ENCODE measurements at places on chromosomes 5 and 9.

DNA sequence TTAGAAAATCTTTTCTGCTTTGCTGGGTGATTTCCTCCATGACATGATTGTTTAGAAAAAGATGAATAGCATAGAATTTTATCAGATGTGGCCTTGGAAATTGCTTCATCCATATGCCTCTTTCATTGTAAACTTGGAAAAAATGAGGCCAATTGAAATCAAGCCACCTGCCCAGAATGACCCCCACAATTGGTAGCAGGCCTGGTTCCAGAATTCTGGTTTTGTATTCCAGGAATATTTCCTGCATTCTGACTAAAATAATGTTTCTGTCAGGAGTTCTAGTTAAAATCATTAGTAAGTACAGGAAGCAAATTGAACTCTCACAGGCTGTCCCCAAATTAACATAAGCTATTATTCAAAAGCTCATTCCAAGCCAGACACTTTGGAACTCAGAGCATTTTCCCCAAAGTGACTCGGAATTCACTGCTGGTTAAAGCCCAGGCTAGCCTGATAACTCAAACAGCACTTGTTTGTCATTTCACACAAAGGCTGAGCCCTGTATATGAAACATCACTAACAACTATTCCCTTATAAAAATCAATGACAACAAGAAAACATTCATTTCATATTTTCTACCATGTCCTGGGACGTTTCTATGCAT is 75.1 kb upstream of the ADCY2 start:
- no peak for DNase-seq

- no peak for DNase-seq
Observed at GRCh38 chr9:2506321-2506720, 115.3 kb upstream of the VLDLR start.

DNA sequence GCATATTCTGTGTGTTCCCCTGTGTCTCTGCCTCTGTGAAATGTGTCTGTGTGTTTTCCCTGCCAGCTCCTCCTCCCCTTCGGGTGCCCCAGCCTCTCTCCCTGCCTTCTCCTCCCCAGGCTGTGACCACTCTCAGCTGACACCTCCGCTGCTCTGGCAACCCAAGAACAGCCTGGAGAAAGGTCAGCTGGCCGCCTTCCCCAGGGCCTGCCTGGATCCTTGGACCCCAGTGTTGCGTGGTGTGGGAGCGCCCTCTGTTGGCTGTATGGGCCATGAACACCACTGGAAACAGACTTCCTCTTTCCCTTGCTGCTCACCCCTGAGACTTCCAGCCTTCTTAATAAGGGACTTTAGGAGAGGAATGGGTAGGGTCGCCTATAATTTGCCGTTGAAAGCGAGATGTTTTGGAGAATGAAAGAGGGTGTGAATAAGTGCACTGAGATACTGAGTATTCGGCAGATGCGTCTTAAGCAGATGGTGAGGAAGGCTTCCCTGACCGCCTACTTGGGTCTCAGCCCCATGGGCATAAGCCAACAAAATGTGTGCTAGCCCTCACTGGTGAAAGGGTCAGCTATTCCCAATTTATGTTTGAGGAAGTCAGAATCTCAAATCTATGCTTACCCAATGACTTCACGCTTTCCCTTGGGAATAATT is 114.9 kb upstream of the TRIM32 start:
- peak; percentile 16 for DNase-seq

- no peak for DNase-seq
Observed at GRCh38 chr9:70285246-70285645, 26.5 kb downstream of the SMC5 start.
